ENCODE measurements at places on chromosomes 3 and 15. TPM values are rescaled to one million over a fixed set of nuclear protein-coding genes. Genes with fewer than 3 reads are reported as not detected.
A peak's percentile ranks its signal among the peaks of the same experiment; 100 is the strongest.

DNA sequence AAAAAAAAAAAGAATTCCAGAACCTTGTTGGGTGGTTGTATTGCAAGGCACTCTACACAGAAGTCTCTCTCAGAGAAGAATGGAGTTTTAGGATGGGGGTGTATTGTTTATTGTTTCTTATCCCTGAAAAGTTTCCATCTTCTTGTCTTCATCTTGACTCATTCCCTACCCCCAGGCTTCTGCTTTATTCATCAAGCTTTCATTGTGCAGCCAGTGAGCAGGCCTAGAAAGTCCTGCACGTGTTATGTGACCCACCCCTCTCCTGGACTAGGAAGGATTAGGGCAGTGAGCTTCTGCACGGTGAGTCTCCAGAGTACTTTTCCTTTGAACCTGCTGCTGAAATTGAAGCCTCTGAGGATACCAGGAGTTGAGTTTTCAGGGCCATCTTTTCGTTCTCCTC, 150.9 kb upstream of the IL12A start:
- no peak for DNase-seq
- peaks cover 22% of the 10 kb centered on the region for H3K27me3 ChIP-seq
- no peaks in the 10 kb centered on the region for H3K4me1 ChIP-seq
- no peak overlapping the region for H3K4me3 ChIP-seq
- H3K27ac ChIP-seq: no peak overlapping the region
- no peaks in the 10 kb centered on the region for H3K36me3 ChIP-seq

DNA sequence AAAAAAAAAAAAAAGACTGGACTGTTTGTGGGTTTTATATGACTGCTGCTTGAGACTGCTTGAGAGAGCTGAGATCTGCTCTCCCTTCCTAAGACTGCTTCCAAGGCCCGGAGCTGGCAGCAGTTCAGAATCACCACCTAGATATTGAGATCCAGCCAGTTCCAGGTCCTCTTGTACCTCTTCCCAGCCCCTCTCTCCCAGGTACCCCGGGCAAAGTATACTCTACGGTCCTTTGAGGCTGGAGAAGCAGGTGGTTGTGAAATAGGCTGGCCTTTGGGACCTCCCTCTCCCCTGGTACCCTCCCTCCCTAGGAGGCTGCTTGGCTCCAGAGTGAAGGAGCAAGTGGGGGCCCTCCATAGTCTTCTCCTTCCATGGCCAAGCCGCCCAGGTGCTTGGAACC, 12.6 kb upstream of the BAHD1 start:
- no peaks in the 10 kb centered on the region for H3K36me3 ChIP-seq
- no peak for DNase-seq

- H3K4me1 ChIP-seq: peaks cover 22% of the 10 kb centered on the region
- peak overlapping the region; percentile 70 for H3K27ac ChIP-seq
- H3K4me3 ChIP-seq: no peak overlapping the region
- no peak for DNase-seq
- peaks cover 6% of the 10 kb centered on the region for H3K36me3 ChIP-seq
Observed at GRCh38 chr15:74134387-74135027, 4.1 kb downstream of the ISLR2 start.

GRCh38 chr15:68204776-68205557, at the start of gene CALML4:
CALML4 (minus strand) TSS chr15:68205332; CDS start chr15:68205247, 85 bp downstream.
- H3K4me3 ChIP-seq: peak within 1 kb of the TSS; percentile 54
- H3K36me3 ChIP-seq: peaks cover 13% of the 10 kb centered on the region
- no peaks in the 10 kb centered on the region for H3K27me3 ChIP-seq
- peak within 1 kb of the TSS; percentile 77 for H3K27ac ChIP-seq
- H3K4me1 ChIP-seq: peaks cover 26% of the 10 kb centered on the region

- H3K36me3 ChIP-seq: no peaks in the 10 kb centered on the region
- no peak overlapping the region for H3K4me3 ChIP-seq
- H3K27me3 ChIP-seq: no peaks in the 10 kb centered on the region
- DNase-seq: no peak
- H3K27ac ChIP-seq: no peak overlapping the region
- H3K4me1 ChIP-seq: no peaks in the 10 kb centered on the region
Observed at GRCh38 chr3:123653221-123653682, 68.4 kb upstream of the HACD2 start.

- peaks cover 12% of the 10 kb centered on the region for H3K27me3 ChIP-seq
- peak; percentile 64 for DNase-seq
- peaks cover 13% of the 10 kb centered on the region for H3K4me1 ChIP-seq
Observed at GRCh38 chr3:72657666-72658065, 190.6 kb downstream of the SHQ1 start.

- no peak overlapping the region for H3K4me3 ChIP-seq
- DNase-seq: no peak
- peaks cover 2% of the 10 kb centered on the region for H3K4me1 ChIP-seq
- no peak overlapping the region for H3K27ac ChIP-seq
- peaks cover 20% of the 10 kb centered on the region for H3K27me3 ChIP-seq
Observed at GRCh38 chr3:138367911-138368310, 19.5 kb downstream of the MRAS start.

DNA sequence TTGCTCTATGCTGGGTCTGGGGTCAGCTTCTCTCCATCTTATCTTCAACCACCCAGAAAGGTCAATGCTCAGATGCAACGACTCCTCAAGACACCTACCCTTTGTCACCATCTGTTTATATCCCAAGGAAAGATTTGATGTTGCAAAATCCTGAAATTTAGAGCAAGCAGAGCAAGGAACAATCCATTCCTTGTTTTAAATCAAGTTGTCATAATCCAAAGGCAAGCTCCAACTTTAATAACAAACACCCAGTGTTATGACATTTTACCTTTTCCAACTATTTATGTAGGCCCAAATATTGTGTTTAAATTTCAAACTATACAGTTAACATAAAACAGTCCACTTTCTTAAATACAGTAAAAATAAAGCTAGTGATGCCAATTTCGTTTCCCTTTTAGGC, 116.5 kb upstream of the LRIG1 start:
- peaks cover 7% of the 10 kb centered on the region for H3K4me1 ChIP-seq
- H3K4me3 ChIP-seq: no peak overlapping the region
- DNase-seq: no peak
- no peaks in the 10 kb centered on the region for H3K27me3 ChIP-seq
- H3K36me3 ChIP-seq: no peaks in the 10 kb centered on the region

DNA sequence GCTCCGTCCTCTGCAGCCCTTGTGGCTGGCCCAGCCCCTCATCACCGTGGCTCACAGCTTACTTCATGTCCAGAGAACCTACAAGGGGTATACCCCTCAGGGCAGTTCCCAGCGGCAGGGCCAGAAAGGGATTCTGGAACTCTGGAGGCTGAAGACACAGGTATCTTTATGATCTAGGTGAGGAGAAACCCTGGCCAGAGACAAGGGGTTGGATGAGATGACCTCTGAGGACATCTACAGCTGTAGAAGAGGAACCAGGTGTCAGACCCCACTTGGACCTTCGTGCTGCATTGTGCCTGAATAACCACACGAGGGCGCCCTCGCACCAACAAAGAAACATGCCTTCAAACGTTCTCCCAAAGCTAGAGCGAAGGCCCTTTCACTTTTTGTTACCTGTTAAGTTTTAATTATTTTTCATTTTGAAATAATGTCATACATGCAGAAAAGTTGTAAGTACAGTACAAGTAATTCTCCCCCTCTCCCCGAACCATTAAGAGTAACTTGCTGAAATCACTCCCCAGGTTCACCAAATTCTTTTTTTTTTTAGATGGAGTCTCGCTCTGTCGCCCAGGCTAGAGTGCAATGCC, 118.7 kb upstream of the SMAD3 start:
- no peak overlapping the region for H3K4me3 ChIP-seq
- DNase-seq: peak; percentile 83
- peaks cover 4% of the 10 kb centered on the region for H3K4me1 ChIP-seq

GRCh38 chr15:62607643-62608042, 434.9 kb upstream of the TPM1 start:
- H3K4me1 ChIP-seq: no peaks in the 10 kb centered on the region
- no peak overlapping the region for H3K27ac ChIP-seq
- no peak for DNase-seq

DNA sequence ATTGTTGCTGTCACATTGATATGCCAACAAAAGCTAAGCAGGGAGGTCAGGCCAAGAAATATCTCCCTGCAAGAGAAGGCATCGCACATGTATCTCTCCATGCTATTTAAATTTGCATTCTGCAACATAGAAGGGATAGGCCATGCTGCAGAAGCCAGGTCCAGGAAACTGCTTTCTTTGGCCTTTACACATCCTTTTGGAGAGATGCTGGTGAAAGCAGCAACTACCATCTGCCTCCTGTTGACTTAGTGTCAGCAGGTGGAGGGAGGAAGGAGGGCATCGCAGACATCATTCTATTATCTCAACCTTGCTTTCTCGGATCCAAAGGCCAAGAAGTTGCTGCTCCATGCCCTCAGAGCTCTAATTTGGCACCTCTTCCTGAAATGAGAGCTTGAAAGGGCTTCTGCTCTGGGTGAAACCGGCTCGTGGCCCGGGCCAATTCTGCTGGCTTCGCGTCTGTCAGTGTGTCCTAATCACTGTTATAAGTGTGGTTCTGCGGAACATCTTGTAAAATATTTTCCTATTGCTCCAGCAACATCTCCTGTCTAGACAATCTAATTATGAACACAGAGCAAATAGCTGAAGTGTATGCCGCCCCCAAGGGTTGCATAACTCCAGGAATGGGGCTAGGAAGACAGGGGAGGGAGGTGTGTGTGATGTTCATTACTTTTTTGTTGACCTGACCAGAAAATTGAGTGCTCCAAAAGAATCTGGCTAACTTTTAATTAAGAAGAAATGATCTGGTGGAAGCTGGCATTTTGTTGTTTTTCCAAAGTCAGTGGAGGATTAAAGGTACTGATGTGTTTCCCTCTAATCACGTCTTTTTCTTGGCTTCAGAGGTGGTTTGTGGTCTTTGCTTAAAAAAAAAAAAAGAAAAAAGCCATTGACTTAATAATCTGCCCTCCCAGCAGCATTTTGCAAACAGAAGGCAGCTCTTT, 89.1 kb downstream of the TPRG1 start:
- H3K27me3 ChIP-seq: no peaks in the 10 kb centered on the region
- DNase-seq: no peak
- no peak overlapping the region for H3K4me3 ChIP-seq
- H3K4me1 ChIP-seq: no peaks in the 10 kb centered on the region
- no peak overlapping the region for H3K27ac ChIP-seq

Gene AGTR1
- not detected for total RNA-seq

Gene FOXB1
- total RNA-seq: 0.52 TPM

Gene MITF
- not detected for total RNA-seq

Gene ESYT3
- total RNA-seq: 0.18 TPM

Gene GTPBP8
- 24.5 TPM for total RNA-seq

Gene HCLS1
- 288 TPM for total RNA-seq

Gene SLC9C1
- not detected for total RNA-seq

Gene ATP13A5
- not detected for total RNA-seq
